Immature natural killer cell (primary cell): ENCODE measurements at places on chromosomes 1 and 21. TPM values are rescaled to one million over a fixed set of nuclear protein-coding genes. Genes with fewer than 3 reads are reported as not detected.

The CHRNB2 gene
- not detected for polyA plus RNA-seq

DNA sequence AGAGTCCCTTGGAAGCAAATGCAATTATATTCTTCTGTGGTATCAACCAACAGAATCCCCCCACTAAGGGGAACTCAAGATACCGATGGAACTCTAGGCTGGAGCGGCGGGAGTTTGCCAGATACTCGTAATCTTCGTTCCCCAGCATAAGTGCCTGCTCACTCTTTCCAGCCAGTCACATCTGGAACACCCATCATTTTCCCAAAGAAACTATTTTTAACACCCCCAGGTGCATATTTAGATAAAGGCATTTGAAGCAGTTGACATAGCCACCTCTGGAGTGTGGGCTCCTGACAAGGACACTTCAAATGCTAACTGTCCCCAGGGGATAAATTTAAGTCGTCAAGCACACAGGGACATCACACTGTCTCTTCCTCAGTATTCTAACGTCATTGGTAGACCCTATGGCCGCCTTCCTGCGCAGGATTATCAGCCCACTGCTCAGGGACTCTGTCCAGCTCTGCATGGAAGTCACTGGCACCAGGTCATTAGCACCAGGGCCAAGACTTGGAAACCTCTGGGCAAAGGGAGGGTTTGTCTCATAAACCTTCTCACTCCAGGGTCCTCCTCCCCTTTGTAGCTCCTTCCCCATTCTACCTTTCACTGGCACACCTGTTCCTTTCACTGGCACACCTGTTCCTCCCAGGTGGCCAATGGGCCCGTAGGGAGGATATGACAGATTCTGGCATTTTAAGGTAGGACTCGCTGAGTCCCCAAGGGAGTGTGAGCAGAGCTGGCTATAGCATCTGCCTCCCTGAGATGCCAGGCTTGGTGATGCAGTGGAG, 48.8 kb downstream of the H3-3A start:
- peaks cover 9% of the 10 kb centered on the region for H3K27me3 ChIP-seq
- peaks cover 29% of the 10 kb centered on the region for H3K4me1 ChIP-seq
- peak overlapping the region; percentile 74 for H3K4me3 ChIP-seq
- no peak for DNase-seq

- peak overlapping the region; percentile 93 for H3K27ac ChIP-seq
- peak; percentile 85 for DNase-seq
- H3K27me3 ChIP-seq, result peaks cover 6% of the 10 kb centered on the region
- H3K36me3 ChIP-seq, result peaks cover 4% of the 10 kb centered on the region
These were observed 119.0 kb downstream of the ROR1 start for GRCh38 chr1:63892632-63893395.

GRCh38 chr1:192430644-192431043, 113.9 kb downstream of the RGS21 start:
- H3K27ac ChIP-seq, result no peak overlapping the region
- no peak overlapping the region for H3K4me3 ChIP-seq
- H3K36me3 ChIP-seq, result no peaks in the 10 kb centered on the region
- peaks cover 6% of the 10 kb centered on the region for H3K27me3 ChIP-seq

GRCh38 chr1:76005765-76006164, 68.8 kb upstream of the ST6GALNAC3 start:
- no peak for DNase-seq
- H3K27ac ChIP-seq, result no peak overlapping the region
- H3K4me1 ChIP-seq, result no peaks in the 10 kb centered on the region
- H3K36me3 ChIP-seq, result no peaks in the 10 kb centered on the region
- no peak overlapping the region for H3K4me3 ChIP-seq

GRCh38 chr1:206859082-206859521, 6.3 kb upstream of the IL20 start:
- H3K4me3 ChIP-seq, result no peak overlapping the region
- peaks cover 3% of the 10 kb centered on the region for H3K36me3 ChIP-seq
- no peak overlapping the region for H3K27ac ChIP-seq

DNA sequence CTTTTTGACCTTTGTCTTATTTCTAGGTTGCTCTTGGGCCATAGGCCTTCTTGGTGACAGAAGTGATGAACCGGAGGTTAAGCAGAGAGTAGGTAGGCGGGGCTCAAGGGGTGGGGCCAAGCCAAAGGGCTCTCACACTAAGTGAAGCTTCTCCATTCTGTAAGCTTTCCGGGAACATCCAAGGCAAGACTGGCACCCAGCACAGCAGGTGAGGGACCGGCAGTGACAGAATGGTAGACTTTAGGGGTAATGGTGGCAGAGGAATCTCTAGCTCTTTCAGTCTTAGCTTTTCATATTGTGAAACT, at the start of gene TNFAIP8L2:
Gene TNFAIP8L2, plus strand, starts transcription at position 135 of the 305 bp plus-strand sequence. CDS start 2,049 bp downstream, outside the sequence.
- H3K4me3 ChIP-seq, result peak within 1 kb of the TSS; percentile 95
- peak within 1 kb of the TSS; percentile 92 for H3K27ac ChIP-seq
- H3K36me3 ChIP-seq, result peaks cover 14% of the 10 kb centered on the region
- DNase-seq, result peak; percentile 59

DNA sequence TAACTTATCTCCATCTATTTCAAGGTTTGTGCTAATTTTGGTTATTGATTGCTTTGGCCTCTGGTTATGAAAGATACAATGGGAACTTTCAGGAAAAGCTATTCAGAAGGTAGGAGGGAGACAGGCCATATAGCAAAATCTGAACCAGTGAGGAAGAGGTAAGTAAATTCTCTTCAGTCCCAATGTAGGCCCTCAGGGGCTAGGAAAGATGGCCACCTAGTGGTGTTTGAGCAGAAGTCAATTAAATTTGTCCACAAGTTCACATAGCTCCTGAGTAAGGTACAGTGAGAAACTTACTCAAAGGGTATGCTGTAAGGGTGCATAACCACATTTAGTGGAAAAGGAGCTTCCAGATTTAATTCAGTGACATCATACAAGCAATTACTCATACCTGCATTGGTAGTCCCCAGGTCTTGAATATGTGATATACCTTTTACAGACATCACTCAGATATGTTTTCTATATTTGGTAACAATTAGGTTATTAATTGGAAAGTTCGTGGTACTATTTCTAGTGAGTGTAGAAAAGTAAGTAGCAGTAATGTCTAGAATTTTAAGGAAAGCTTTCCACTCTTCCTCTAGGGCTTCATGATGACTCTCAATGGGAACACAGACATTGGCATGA, 21.4 kb upstream of the FMO1 start:
- no peak for DNase-seq
- no peak overlapping the region for H3K27ac ChIP-seq
- no peak overlapping the region for H3K4me3 ChIP-seq
- H3K27me3 ChIP-seq, result peaks cover 6% of the 10 kb centered on the region
- no peaks in the 10 kb centered on the region for H3K4me1 ChIP-seq

- DNase-seq, result no peak
- no peak overlapping the region for H3K27ac ChIP-seq
- H3K36me3 ChIP-seq, result peaks cover 3% of the 10 kb centered on the region
These were observed 1806.8 kb downstream of the BRINP3 start for GRCh38 chr1:188670837-188671236.

The CBR3 gene
- polyA plus RNA-seq, result 1.1 TPM

The PLA2G2D gene
- not detected for polyA plus RNA-seq

The RGSL1 gene
- polyA plus RNA-seq, result not detected

DNA sequence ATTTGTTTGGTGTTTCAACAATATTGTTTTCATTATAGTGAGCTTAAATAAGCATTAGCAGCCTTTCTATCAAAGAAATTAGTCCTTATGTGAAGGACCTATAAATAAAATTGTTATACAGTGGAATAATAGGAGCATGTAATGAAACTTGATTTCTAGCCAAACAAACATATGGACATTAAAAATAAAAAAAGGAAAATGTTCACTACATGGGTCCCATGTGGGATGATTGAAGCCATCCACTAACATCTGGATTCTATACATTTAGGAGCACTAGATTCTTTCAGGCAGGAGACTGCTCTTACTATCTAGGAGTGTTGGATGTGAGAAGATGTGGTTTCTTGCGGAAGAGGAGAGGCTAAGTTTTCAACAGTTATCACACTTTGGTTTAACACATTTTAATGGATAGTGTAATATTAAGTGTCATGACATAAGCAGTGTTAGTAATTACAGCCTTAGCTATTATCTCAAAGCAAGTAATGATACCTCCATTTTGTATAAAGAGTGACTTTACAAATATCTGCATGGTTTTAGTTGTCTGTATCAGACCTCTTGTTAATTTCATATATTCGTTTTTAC, 62.3 kb downstream of the LYPLAL1 start:
- H3K36me3 ChIP-seq, result peaks cover 5% of the 10 kb centered on the region
- H3K4me1 ChIP-seq, result peaks cover 25% of the 10 kb centered on the region
- H3K4me3 ChIP-seq, result peak overlapping the region; percentile 43
- no peaks in the 10 kb centered on the region for H3K27me3 ChIP-seq

DNA sequence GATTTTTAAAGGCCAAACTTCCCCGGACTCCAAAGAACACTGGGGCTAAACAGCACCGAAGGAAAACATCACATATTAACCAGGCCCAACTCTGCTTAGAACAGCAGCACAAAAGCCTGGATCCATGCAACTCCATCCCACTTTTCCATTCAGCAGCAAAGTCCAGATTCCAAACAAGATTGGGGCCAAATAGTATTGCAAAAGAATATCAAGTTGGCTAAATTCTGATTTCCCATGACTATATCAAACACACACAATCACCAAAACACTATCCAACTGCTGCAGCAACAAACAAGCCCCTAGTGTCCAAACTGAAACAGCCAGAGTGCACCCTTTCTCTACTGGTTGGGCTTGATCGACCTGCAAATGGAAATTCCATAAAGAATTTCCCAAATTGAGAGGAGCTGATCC, 19.4 kb upstream of the TMEM125 start:
- H3K27ac ChIP-seq, result no peak overlapping the region
- no peaks in the 10 kb centered on the region for H3K36me3 ChIP-seq
- H3K27me3 ChIP-seq, result no peaks in the 10 kb centered on the region
- no peak for DNase-seq
- no peaks in the 10 kb centered on the region for H3K4me1 ChIP-seq

The SELP gene
- 1.4 TPM for polyA plus RNA-seq

The MLLT11 gene
- 7.9 TPM for polyA plus RNA-seq

- H3K27ac ChIP-seq, result no peak overlapping the region
- H3K27me3 ChIP-seq, result peaks cover 10% of the 10 kb centered on the region
- H3K36me3 ChIP-seq, result no peaks in the 10 kb centered on the region
- DNase-seq, result no peak
- no peak overlapping the region for H3K4me3 ChIP-seq
These were observed 1.4 kb upstream of the SHISA4 start for GRCh38 chr1:201887116-201887866.

The TCHHL1 gene
- polyA plus RNA-seq, result not detected

The WNT4 gene
- polyA plus RNA-seq, result not detected

DNA sequence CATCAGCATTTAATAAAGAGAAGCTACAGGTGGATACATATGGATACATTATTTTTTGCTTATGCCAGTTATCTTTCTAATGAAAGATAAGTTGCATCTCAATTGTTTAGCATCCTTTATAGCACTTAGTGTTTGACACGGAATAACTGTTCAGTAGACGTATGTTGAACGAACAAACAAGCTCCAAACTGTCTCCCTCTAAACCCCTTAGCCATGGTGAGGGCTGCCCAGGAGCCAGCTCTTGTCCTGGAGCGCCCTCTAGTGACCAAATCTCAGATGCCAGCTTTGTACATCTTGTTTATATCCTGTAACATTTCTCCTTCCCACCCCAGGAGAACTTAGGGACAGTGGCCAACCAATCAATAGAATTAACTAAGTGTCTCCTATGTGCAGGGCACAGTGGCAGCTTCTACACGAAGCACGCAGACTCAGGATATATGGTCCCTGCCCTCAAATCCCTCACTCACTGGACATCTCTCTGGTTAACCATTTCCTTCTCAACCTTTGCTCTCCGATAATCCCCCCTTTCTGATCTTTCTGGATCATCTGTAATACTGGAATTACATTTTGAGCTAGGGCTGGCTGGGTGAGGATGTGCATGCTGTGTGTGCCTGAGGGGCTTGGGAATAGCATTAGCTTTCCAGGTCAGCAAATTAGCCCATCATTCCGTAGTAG, 22.9 kb downstream of the KCNA10 start:
- H3K4me1 ChIP-seq, result no peaks in the 10 kb centered on the region
- no peak overlapping the region for H3K27ac ChIP-seq
- no peaks in the 10 kb centered on the region for H3K27me3 ChIP-seq
- H3K4me3 ChIP-seq, result no peak overlapping the region

The C1orf167 gene
- polyA plus RNA-seq, result not detected

The CA14 gene
- polyA plus RNA-seq, result 0.70 TPM

The INKA2 gene
- polyA plus RNA-seq, result 0.39 TPM

- no peaks in the 10 kb centered on the region for H3K36me3 ChIP-seq
- no peak overlapping the region for H3K27ac ChIP-seq
- no peak for DNase-seq
- peaks cover 2% of the 10 kb centered on the region for H3K27me3 ChIP-seq
These were observed 44.6 kb downstream of the CDCP2 start for GRCh38 chr1:54108156-54108555.

- no peak overlapping the region for H3K27ac ChIP-seq
- H3K36me3 ChIP-seq, result no peaks in the 10 kb centered on the region
- no peaks in the 10 kb centered on the region for H3K4me1 ChIP-seq
- no peak for DNase-seq
- H3K27me3 ChIP-seq, result no peaks in the 10 kb centered on the region
These were observed 215.4 kb upstream of the ADGRL2 start for GRCh38 chr1:81585371-81585770.

GRCh38 chr1:15251857-15252835, 5.1 kb downstream of the FHAD1 start:
- H3K4me3 ChIP-seq, result peak overlapping the region; percentile 10
- no peak for DNase-seq
- peaks cover 67% of the 10 kb centered on the region for H3K4me1 ChIP-seq
- H3K27me3 ChIP-seq, result peaks cover 13% of the 10 kb centered on the region
- no peaks in the 10 kb centered on the region for H3K36me3 ChIP-seq

DNA sequence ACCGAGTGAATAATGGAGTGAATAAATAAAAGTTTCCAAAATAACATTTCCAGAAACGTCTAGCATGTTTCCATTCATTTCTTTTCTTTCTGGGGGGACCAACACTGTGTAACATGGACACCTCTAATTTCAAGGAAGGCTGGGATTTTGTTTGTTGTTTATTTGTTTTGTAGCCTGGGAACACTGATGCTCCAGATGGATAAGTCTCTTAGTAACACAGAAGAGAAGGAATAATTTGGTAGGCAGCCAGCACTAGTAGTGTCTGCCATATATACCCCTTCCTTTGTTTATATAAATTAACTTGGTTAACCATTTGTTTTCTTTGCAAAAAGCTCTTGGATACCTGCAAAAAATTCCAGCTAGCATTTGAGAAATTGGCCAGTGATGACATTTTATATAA, 411.4 kb upstream of the DEPDC1 start:
- H3K4me1 ChIP-seq, result no peaks in the 10 kb centered on the region
- DNase-seq, result no peak
- no peak overlapping the region for H3K4me3 ChIP-seq
- no peak overlapping the region for H3K27ac ChIP-seq
- H3K27me3 ChIP-seq, result peaks cover 2% of the 10 kb centered on the region

DNA sequence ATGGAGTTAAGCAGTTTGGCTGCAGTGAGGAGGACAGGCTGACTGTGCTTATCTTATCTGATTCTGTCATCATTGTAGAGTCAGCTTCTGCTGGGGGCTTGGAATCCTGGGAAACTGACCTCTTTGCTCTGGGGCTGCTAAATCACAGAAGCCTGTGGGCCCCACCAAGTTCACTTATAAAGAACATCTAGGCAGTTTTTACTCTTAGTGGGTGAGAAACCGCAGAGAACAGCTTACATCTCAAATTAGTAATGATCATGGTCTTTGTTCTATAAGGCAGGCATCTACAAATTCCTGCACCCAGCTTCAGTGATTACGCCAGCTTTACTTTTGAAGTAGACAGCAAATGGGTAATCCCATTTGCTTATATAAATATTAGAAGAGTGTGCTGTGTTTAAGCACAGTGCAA, 75.7 kb downstream of the ZC3H11B start:
- peaks cover 3% of the 10 kb centered on the region for H3K27me3 ChIP-seq
- H3K36me3 ChIP-seq, result no peaks in the 10 kb centered on the region
- DNase-seq, result no peak
- H3K4me1 ChIP-seq, result no peaks in the 10 kb centered on the region

- peaks cover 3% of the 10 kb centered on the region for H3K27me3 ChIP-seq
- no peaks in the 10 kb centered on the region for H3K36me3 ChIP-seq
- H3K4me1 ChIP-seq, result no peaks in the 10 kb centered on the region
- H3K4me3 ChIP-seq, result no peak overlapping the region
These were observed 14.0 kb upstream of the CDA start for GRCh38 chr1:20574686-20575540.
